ENCODE measurements at places on chromosomes 5 and 9.

DNA sequence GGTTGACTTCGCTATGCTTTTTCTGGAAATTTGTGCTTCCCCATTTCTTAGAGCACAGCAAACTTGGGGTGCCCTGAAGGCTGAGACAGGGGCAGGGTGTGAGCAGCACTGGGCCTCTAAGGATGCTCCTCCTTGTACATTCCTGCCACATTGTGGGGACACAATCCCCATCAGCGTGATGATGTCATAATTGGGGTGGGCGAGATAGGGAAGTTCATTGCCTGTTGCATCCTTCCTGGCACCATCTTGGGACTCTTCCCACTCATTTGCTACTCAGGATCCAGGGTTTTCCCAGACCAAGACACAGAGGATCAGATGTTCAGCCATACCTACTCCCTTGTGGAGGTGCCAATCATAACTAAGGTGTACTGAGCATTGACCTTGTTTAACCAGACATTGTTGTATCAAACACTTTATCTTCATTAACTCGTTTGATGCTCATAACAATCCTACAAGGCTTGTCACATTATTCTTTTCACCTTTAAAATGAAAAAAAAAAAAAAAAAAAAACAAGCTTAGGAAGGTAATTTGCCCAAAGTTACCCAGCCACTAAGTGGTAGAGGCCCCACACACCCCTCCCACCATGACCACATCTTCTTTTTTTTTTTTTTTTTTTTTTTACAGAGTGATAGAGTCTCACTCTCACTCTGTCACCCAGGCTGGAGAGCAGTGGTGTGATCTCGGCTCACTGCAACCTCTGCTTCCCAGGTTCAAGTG lies 87.6 kb downstream of the UGCG start:
- DNase-seq, result no peak

- DNase-seq, result no peak
These were observed 58.3 kb upstream of the ALDH1B1 start for GRCh38 chr9:38334234-38334633.

DNA sequence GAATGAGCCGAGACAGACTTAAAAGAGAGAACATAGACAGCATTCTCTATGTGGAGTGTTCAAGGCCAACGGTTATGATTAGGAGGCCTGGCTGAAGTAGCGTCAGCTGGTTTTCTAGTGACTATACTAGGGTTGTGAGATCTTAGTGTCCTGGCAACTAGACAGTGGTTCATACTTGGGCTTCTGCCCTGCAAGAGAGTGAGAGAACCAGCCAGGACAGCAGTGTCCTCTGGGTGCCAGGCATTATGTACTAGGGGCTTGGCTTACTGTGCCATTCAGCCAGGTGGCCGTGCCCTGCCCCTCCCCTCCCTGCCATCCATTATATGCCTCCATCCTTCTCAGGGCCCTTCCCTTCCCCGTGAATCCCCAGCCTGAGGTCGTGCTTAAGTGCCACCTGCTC lies 56.8 kb downstream of the TRIO start:
- no peak for DNase-seq

GRCh38 chr5:30040488-30041118 lies 1152.9 kb upstream of the CDH6 start:
- DNase-seq, result peak; percentile 23

GRCh38 chr5:78647351-78647818 lies 1.2 kb downstream of the LHFPL2 start:
- no peak for DNase-seq

- no peak for DNase-seq
These were observed 46.1 kb downstream of the PIK3R1 start for GRCh38 chr5:68261569-68262065.
